ENCODE measurements at places on chromosomes 3 and 15.

- DNase-seq: no peak
These were observed 216.9 kb upstream of the THBS1 start for GRCh38 chr15:39363761-39364586.

DNA sequence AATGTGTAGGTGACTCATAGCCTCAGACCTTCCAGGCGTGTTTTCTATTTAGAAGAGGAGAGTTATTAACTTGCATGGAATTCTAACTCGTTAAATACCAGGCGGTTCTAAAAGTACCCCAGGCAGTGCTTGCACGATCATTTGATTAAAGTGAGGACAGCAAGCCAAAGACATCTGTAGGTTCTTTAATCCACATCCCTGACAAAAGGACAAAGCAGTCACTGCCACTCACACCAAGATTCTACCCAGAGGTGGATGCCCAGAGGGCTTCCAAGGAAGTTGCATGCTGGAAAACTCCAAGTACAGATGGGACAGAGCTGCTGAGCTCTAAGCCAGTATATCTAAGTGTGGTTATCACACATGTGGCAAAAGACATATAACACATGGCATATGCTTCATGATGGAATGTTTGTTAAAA lies 372.1 kb downstream of the ROBO2 start:
- DNase-seq: no peak

GRCh38 chr3:14595561-14595960 lies 55.4 kb upstream of the GRIP2 start:
- no peak for DNase-seq

GRCh38 chr3:129345971-129346370 lies 67.3 kb downstream of the HMCES start:
- no peak for DNase-seq

- DNase-seq: no peak
These were observed 29.9 kb downstream of the CLDN11 start for GRCh38 chr3:170448584-170448983.

DNA sequence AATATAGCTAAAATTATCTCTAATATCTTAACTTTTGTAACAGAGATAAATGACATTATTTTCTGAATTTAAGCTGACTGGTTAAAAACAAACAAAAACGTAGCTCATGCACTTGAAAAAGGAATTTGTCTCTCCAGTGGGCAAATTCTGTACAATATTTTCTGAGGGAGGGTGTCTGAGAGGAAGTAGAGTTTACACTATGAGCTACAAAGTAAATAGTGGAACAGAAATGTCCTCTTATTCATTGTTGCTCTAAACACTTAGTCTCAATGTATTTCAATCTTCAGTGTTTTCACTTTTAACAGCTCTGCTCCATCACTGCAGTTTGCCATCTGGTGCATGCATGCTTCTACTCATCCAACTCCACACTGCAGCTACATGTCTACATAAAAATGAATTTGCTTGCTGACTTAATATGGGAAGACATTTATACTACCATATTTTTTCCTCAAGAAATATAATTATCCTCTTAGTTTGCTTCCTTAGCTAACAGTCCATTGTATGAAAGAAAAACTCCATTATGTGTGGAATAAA lies 817.4 kb upstream of the LMCD1 start:
- no peak for DNase-seq

- peak; percentile 66 for DNase-seq
These were observed 14.3 kb downstream of the SMC4 start for GRCh38 chr3:160413613-160414248.

GRCh38 chr3:134331811-134332199 lies 42.4 kb downstream of the AMOTL2 start:
- no peak for DNase-seq

GRCh38 chr3:146747051-146747450 lies 141.9 kb upstream of the PLSCR5 start:
- no peak for DNase-seq

GRCh38 chr3:183392186-183393034 lies 36.0 kb downstream of the MCF2L2 start:
- no peak for DNase-seq

DNA sequence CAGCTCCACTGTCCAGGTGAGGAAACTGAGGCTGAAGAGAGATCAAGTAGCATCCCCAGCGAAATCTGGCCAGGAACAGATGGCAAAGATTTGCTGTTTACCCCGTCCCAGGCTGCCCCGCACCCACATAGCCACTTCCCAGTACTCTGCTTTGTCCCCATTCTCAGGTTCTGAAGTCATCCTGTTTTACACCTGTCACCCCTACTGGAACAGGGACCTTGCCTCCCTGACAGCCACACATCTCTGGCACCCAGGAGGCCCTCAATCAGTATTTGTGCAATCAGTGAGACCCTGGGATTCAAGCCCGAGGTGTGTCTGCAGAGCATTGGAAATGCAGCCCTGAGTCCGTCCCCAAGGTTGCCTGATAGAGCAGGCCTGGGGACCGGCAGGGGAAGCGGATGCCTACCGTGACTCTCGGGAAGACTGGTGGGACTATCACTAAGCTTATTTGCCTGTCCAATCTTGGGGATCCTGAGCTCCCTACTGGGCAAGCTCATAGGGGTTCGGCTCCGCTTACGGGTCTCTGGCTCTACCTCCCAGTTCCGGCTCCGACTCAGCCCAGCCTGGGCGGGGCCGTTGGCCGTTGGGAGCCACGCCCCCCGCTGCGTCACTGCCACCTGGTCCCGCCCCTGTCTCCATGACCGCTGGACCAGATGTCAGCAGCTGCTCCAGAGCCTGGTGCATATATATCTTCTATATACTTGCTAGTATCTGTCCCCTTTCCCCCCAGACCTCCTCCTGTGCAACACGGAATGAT lies 17.5 kb upstream of the FANCD2 start:
- no peak for DNase-seq

DNA sequence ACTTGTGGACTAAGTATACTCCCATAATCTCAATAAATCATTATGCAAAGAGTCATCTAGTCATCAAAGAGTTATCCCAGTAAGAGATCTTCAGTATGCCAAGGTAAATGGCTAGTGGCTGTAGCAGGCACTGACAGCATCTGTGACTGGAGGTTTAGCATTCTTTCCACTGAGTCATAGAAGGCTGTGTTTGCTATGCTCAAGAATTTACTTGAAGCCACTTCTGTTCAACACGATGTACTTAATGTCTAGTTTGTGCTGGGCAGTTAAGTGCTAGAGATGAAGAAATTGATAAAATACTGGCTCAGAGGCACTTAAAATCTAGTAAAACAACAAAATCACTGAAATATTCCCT lies 13.0 kb downstream of the ZBED2 start:
- DNase-seq: no peak

DNA sequence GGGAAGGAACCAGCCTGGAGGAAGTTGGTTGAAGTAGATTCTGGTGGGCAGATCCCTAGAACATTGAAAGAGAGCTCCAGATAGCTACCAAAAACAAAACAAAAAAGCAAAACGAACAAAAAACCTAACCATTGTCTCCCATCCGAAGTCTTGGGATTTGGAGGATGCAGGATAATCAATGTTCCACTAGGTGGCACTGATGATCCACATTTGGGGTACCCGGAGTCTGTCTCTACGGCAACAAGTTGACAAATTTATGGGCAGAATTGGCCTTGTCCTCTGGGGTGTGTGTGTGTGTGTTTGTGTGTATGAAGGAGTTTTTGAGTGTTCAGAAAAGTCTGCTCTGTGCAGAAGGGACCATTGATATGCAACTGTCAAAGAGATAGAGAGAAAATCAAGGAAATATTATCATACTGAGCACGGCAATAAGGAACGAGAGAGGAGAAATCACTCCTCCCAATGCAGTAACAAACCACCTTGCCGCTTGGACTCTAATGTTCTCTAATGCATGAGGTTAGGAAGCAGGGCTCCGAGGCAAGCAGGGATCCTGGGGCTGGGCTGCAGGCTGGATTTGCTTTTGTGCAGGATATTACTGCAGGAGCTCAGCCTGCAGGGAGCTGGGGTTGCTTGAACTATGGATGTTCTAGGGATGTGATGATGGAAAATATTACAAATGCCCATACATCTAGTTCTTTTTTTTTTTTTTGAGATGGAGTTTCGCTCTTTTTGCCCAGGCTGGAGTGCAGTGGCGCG lies 59.8 kb upstream of the KLHL25 start:
- DNase-seq: no peak

GRCh38 chr15:50431204-50431603 lies 7.0 kb downstream of the USP8 start:
- DNase-seq: no peak

- DNase-seq: no peak
These were observed 35.5 kb downstream of the CRTAP start for GRCh38 chr3:33149342-33149741.

GRCh38 chr3:53196575-53197407 lies 35.8 kb downstream of the PRKCD start:
- no peak for DNase-seq

GRCh38 chr15:59933607-59934006 lies 70.5 kb upstream of the FOXB1 start:
- DNase-seq: no peak

- DNase-seq: no peak
These were observed 985.9 kb downstream of the DIPK2A start for GRCh38 chr3:144957398-144958101.
